ENCODE measurements at places on chromosomes 12 and 14.

DNA sequence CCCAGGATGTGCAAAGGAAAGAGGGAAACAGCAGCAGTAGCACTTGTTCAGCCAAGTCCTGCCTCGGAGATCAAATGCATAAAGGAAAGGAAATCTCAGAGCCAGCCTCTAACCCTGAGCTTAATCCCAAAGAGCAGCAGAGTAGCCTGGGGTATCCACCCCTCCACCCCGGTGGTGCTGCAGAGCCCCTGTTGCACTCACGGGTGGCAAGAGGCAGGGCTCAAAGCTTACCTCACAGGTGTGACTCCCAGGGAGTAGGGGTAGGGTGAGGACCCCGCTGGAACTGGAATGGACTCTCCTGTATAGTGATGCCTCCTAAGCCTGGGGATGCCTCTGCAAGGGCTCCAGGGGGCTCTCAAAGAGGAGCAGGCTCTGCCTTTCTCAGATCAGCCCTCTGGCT, 211.1 kb downstream of the CACNA1C start:
- DNase-seq, result no peak

DNA sequence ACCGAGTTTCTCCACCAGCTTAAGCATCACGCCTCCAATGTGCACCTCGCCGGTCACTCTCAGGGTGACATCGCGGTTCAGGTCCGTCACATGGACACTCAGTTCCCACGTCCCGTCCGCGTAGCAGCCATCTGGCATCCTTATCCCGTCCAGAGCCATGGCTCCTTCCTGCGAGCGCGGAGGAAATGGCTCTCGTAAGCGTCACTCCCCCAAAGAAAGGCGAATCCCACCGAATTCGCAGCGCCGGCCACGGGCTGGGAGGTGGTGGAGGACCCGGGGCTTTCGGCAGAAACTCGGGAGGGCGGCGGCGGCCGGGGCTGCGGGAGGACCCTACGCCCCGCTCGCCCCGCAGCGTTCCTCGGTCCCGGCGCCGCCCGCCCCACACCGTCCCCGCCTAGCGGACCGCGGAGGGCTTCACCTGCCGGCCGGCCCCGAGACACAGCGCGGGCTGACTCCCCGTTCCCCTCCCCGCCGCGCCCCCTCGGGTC, 396 bp downstream of the FERMT2 start:
- no peak for DNase-seq

GRCh38 chr12:104458694-104459367, 2.1 kb downstream of the CHST11 start:
- no peak for DNase-seq

DNA sequence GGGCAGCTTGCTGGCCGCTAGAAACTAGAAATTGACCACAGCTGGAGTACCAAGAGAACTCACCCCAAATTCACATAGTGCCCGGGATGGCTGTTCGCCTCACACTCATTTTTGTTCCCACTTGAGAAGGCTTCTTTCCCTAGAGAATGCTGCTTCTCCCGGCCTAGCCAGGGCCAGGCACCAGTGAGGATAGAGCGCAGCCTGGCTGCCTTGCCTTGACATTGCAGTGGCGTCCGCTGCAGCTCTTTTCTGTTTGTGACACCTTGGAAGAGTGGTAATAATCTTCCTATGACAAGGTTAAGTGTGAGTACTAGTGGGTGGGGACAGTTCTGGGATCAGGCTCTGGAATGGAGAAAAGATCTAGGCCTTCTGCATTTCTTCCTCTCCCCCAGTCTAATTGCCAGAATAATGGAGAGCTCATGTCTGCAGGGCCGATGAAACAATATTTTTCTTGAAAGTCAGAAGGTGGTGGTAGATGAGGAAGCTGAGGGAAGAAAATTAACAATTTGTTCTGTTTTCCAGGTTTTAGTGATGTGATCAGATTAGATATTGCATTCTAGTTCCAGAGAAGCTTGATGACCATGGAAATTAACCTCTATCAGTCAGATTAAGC, 3.7 kb downstream of the TMEM253 start:
- peak; percentile 39 for DNase-seq

- DNase-seq, result no peak
Measured at GRCh38 chr12:29744365-29744764, 39.4 kb downstream of the TMTC1 start.

GRCh38 chr12:8860165-8860961, 37.9 kb downstream of the A2ML1 start:
- DNase-seq, result no peak

- DNase-seq, result no peak
Measured at GRCh38 chr12:104928036-104928745, 29.9 kb downstream of the SLC41A2 start.

DNA sequence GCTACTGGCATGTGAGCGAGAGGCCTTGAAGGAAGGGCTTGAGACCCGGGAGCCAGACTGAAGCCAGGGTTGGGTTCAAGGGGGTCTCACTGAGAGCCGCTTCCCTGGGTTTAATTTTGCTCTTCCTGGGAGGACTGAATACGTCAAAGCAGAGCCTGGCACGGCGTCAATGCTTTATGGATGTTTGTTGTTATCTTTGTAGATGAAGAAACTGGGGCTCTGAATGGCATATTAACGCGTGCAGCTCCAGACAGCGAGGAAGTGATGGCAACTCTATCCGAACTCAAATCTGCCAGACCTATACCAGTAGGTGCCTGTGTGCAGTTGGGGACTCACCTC, 152.8 kb upstream of the PARP11 start:
- DNase-seq, result no peak

DNA sequence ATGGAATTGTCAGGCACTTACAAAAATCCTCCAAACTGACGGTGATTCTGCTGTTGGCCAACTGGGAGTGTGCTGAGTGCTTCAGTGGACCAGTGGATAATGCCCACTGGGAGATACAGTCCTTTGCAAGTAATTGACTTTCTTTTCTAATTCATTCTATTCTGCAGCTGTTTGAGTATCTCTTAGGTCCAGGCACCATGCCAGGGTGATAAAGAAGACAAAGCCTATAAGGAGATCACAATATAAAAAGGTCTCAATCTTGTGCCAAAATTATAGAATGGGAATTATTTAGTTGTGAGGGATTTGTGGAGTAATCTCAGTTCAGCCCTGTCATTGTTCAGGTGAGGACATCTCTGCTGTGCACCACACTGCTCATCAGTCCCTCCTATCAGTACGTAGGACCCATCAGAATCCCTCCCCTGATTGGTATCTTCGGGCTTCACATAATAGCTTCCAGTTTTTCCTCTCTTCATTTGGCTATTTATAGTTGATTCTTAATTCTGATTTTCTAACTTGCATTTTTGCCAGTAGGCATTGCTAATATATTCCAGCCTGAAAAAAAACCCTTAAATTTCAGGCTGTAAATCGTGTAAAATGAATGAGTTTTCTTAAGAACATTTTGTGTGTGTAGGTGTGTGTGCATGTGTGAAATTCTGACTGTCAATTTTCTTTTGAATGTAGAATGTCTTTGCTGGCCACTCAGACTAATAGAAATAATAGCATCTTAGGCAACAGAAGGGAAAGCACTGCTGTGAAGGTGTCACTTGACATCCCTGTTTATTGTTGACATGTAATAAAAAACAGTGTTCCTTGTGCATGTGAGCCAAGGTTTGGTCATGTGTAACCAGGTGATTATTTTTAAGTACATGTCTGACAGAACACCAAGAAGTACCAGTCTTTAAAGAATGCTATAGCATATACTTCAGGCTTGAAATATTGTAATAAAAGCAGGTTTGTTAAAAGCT, 457.6 kb upstream of the RGS6 start:
- no peak for DNase-seq

DNA sequence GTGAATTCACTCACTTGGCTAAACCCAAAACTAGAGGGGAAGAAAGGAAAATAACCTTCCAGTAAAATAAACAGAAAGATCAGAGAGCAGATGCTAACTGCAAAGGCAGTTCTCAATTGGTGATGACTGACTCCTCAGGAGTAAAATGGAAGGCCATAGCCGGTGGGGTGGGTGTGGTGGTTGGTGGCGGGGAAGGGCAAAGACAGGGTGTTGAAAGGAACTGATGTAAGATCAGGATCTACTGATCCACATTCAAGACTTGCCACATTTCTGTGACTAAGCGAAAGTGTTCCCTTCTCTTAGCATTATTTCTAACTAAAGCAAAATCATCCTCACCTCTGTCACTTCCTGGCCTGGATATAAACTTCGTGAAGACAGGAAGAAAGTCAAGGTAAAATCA, 26.3 kb upstream of the TC2N start:
- no peak for DNase-seq

DNA sequence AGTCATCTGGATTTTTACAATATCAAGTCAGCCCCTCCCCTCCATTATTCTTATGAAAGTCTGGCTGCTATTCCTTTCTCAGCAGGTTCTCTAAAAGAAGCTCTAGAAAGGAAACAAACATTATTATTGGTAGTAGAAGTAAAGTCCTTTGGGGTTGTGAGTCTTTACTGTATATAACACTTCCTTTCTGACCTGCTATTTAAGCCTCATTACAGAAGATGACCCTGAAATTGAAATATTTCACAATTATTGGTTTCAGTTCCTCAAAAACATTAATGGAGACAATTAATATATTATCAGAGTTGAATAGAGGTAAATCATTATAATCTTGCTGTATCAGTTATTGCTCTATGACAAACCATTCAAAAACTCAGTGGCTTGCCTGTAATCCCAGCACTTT, 19.3 kb downstream of the PLEKHA5 start:
- no peak for DNase-seq
